ENCODE measurements at places on chromosomes 7 and 10.

- no peak for DNase-seq
Observed at GRCh38 chr7:47950714-47951113, 2.4 kb upstream of the PKD1L1 start.

DNA sequence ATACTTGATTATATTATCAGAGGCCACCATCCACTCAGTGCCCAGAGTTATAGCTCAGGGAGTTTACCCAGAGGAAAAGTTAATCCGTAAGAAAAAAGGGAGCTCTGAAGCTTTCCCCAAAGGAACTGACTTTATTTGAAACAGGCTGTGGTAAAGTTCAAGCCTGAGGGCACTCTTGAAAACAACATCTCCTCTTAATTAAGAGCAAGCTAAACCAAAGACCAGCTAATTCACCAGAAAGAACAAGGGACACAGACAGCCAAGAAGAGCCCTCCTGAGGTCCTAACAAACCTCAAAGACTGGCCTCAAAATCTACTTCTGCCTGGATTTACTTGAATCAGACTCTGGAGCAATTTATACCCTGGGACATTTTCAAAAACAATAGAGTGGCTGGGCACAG is 159.6 kb upstream of the CHST15 start:
- no peak for DNase-seq

DNA sequence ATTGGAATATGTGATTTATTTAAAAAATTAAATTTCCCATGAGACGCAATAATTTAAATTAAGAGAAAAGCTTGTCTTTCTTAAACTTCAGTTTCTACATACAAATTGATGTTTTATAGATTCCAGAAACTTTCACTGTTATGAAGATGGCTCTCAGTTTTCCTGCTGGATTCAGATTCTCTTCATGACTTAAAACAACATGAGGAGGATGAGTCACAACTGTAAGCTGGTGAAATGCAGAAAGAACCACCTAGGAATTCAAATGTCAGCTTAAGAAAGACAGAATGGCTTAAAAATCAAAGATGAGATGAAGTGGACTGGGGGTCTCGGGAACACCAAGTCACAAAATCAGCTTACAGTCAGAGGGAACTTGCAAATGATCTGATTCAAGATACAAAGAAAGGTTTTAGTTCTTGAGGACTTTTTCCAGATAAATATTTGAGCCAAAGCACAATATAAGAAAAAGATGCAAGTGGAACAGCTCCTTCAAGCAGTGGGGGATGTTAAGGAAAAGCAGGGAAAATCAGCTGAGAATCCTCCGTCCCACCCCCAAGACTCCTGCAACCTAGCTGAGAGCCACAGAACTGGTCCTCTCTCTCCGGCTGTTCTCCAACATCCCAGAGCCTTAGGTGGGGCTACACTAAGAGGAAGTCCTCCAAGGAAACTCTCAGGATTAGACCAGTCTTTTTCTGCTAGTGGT is 279.8 kb downstream of the KCNMA1 start:
- DNase-seq, result no peak

GRCh38 chr7:138887872-138888656 is 90.1 kb upstream of the ATP6V0A4 start:
- DNase-seq, result no peak

DNA sequence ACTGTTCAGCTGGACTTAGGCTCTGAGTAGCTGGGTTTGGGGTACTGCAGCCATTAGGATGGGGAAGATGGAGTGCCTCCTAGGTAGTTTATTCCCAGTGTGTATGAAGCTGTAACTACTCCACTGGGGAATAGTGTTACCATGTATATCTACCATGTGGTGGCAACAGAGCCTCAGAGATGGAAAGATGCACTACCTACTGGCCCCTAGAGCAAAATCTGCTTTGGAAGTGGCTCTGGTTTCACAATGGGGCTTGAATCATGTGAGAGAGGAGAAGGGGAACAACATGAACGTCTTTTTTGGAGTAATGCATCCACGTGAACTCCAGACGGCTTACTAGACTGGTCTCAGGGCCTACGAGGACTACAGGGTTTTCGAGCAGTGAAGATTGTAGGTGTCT is 167.3 kb downstream of the CALCR start:
- no peak for DNase-seq

DNA sequence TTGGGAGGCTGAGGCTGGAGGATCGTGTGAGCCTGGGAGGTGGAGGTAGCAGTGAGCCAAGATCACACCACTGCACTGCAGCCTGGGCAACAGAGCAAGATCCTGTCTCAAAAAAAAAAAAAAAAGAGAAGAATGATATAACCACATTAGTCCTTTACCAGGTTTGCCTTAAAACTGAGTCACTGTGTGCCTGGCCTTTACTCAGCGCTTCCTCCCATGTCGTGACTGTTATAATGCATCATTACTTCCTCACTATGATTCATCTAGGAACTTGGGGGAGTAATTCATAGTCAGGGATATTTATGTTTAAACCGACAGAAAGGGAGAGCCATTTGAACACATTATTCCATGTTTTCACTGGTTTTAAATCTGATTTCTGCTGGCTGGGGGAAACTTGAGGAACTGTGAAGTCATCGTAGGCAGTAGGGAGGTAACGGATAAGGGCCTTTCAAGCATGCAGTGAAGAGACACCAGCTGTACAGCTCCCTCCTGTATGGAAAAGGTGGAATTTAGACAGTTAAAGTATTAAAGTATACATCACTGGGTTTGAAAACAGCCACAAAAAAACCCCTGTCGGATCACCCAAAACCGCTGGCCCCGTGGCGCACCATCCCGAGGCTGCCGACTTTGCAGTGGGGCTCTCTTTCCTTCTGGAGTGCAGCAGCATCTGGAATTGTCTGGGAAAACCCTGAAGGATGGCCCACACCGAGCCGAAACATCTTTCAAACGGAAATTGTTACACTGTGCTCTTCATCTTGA is 119.8 kb downstream of the NKX6-2 start:
- DNase-seq, result no peak

GRCh38 chr10:42932735-42933447 is 144.0 kb upstream of the RET start:
- no peak for DNase-seq

GRCh38 chr7:36658335-36659171 is 65.7 kb downstream of the AOAH start:
- no peak for DNase-seq

GRCh38 chr7:140342727-140343514 is 55.4 kb downstream of the SLC37A3 start:
- no peak for DNase-seq

DNA sequence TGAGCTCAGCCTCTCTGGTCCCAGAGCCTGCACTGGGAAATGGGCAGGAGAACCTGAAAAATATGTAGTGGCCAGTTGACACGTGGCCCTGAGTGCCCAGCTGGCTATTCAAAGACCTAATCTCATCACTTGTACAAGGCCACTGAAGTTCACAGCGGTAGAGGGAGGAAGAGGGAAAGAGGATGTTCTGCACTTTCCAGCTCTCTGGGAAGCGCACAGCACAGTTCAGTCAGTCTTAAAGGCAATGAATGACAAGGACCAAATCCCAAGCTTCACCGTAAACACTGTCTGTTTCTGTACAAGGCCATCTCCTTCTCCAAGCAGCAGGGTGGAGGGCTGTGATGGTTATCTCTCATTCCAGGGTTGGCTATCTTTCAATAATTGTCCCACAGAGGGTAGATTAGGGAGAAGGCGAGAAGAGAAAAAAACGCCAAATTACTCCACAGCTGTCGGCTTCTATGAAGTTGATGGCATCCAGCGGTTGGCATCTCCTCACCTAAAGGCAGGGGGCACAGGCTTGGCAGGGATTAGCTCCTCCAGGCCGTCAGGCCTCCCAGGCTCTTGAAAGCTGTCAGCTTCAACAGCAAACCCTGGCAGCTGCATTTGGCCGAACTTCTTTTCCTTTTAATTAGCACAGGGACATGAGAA is 10.6 kb downstream of the SFMBT2 start:
- no peak for DNase-seq

GRCh38 chr10:44938956-44939355 is 20.6 kb upstream of the RASSF4 start:
- DNase-seq, result no peak

DNA sequence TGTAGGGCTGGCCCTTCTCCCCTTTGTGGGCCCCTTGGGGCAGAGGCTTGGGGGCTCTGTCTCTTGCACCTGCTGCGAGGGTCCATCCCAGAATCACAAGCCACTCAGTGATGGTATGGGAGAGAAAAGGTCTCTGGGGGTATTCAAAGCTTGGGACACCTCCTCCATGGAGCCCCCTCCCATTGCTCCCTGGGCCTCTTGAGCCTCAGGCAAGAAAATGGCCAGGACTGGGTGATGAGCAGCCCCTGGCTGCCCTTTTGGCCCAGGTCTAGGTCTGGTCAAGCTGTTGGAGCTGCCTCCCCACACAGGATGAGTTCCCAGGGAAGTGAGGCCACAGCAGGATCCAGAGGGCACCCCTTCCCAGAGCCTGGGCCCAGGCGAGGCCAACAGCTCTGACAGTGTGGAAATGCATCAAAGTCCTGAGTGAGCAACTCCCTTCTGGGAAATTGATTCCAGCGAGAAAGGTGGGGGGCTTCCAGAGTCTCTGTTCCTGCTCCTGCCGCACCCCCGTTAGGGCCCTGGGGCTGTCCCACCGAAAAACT is 3.4 kb upstream of the MYL7 start:
- no peak for DNase-seq
